ENCODE measurements at places on chromosomes 3 and 15.

- DNase-seq: no peak
Measured at GRCh38 chr3:193314161-193314560, 64.4 kb downstream of the ATP13A5 start.

DNA sequence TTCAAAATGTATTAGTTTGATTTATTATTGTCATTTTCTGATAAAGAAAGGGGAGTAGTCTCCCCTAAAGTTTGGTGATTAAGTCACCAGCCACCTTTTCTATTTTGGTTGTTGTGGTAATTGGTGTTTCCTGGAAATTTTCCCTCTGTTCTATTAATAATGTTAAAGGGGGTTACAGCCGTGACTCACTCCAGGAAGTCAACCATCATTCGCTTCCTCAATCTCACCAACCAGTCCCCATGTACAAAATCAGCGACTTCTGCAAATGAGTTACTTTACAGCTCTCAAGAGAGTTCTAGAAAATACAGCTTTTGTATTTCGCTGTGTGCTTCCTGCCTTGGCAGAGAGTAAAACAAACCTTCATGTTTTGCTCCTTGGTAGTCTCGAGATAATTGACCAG is 285.1 kb downstream of the LPP start:
- DNase-seq: peak; percentile 72

DNA sequence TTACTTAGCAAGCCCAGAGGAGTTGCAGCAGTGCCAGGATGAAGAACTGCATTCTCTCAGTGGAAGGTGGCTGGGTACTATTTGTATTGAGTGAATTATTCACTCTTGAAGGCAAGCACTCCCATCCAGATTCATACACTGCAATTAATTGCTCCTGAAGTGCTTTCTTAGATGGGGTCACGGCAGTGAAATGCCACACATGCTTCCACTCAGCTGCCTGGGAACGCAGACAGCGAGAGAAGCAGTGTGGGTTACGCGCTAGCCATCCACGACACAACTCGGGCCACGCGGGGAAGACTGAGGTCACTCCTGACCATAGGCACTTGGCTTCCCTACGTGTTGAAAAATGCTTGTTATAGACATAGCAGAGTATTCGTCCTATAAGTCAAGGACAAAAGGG is 30.8 kb upstream of the LMCD1 start:
- no peak for DNase-seq

DNA sequence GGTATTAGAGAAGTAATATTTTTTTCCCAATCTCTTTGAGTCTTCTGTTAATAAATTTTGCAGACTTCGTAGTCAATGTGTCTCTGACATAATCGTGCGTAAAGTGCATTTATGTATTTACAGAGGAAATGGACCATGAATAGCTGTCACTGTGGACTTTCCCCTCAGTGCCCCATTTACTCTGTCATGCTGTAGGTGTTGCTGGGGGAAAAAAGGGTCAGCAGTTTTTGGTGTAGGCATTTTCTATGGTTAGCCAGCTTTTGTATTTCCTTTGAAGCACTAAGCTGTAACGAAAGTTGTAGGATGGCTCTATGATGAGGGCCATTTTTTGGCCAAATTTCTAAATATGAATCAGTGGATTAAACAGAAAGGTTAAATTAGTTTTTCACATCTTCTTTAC is 598.4 kb downstream of the FGF12 start:
- DNase-seq: no peak

- DNase-seq: no peak
Measured at GRCh38 chr3:98528474-98529346, 3.1 kb upstream of the GPR15 start.

DNA sequence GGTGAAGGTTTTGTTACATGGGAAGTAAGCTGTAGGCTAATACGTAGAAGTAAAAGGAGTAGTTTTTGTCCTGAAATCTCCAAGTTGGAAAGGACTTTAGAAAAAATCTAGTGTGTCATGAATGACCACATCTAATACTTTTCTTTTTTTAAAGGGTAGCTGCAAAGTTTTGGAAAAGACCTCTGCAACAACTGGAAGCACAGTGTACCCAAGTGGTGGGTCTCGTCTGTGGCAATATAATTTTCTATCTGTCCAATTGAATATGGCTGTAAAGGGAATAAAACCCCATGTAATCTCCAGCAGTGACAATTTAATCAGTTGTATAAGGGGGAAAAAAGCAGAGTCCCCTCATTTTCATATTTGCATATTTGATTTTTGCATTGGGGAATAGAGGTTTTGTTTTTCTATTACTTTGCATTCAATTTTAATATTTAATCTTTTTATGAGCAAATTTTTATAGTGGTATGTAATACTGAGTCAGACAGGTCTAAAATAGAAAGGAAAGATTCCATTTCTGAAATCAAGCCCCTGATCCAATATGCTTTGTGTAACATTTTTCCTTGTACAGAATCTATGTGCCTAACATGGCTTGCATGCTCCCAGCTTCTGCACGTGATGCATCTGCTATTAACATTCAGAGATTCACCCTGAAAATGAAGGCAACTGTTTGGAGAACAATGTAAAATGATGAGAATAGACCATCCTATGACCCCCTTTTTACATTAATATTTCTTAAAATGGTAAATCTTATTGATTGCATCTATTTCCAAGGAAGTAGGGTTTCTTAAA is 531.4 kb downstream of the ZIC1 start:
- no peak for DNase-seq

DNA sequence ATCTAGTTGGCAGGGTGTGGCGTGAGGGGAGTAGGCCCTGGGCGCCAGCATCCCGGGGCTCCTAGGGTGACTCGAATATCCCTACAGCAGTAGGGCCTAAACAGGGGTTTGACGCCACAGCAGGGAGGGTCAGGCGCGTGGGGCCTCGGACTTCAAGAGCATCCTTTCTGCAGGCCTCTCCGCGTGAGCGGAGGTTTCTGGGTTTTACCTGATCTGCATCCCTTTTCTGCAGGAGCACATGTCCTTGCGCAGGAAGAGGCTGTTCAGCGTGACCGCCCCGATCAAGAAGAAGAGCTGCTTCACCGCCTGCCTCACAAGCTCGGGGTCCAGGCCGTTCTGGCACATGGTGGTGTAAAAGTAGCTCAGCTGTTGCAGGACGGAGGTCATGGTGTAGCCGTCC is 13.5 kb upstream of the GNB5 start:
- DNase-seq: no peak

DNA sequence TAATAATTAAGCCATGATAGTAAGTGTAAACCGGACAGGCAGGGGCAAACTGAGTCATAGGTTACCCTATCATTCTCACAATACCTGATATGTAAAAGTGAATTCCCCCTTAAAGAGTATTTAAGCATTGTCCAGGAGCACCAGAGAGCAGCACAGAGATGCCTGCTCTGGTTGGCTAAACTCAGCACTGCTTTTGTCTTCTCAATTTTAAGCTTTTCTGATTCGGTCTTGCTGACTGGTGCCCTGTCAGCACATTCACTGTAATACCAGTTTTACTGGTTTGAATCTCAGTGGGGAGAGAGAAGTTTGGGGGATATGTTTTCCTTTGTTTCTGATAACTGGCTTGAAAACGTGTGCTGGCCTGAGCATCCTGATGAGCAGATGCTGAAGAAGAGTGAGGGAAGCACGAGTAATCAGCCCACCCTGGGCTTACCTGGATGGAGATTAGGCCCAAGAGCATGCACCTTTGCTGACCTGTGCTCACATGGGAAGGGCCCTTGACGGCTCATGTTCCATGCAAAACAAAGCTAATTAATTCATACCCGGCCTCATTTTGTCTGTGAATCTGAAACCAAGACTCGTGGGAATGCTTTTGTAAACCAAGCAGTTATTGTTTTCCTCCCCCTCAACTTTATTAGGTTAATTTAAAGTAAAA is 208.5 kb upstream of the MRPL3 start:
- DNase-seq: no peak

DNA sequence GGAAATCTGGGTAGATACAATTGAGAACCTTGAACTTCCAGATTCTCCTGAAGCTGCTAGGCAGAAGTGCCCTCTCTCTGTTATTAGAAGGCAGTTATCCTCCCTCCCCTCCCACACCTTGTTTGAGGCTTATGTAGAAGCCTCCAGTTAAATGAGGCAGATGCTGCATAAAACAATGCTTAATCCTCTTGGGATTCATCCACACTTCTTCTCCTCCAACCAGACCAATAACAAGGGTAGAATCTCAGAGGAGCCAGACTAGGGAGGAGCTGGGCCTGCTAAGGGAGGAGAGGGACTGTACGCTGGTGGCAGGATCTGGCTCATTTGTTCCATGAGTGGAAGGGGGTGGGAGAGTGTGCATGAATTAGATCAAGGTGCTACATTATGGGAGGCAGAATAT is 88.3 kb upstream of the PRR23C start:
- no peak for DNase-seq

- DNase-seq: no peak
Measured at GRCh38 chr15:92012368-92012629, 158.8 kb downstream of the SLCO3A1 start.

DNA sequence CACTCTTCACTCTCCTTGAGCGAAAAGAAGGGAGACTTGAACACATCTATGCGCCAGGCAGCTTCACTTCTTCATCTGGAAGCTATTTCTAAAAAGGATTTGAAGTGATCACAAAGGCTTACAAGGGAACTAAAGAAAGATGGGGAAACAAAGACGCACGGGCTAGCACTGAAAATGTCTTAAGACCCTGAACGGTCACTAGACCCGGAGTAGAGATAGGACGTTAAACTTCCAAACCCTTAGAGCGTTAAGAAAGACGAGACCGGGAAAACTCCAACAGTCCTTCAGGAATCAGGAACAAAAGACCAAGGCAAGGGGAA is 47.5 kb upstream of the EPHB3 start:
- DNase-seq: no peak

- no peak for DNase-seq
Measured at GRCh38 chr3:120767106-120767505, 24.6 kb downstream of the GTF2E1 start.

DNA sequence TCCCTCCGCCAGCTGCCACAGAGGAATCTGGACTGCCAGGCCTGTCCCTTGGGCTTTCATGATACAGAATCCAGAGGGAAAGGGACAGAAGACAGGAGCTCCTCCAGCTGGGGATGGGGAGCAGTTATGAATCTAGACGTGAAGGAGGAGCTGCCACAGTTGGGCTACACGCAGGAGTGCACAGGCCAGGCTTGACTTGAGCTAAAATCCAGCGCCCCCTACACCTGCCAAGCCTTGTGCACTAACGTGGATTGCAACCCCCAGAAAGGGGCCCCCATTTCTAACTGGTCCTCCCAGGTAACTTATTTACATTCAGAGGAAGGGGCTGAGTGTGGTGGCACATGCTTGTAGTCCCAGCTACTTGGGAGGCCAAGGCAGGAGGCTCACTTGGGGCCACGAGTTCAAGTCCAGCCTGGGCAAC is 14.3 kb downstream of the KLHL6 start:
- no peak for DNase-seq

GRCh38 chr15:70037292-70037640 is 60.5 kb downstream of the TLE3 start:
- no peak for DNase-seq

GRCh38 chr15:40844696-40845030 is 815 bp downstream of the SPINT1 start:
- DNase-seq: peak; percentile 19

GRCh38 chr15:29633971-29634370 is 188.3 kb downstream of the TJP1 start:
- no peak for DNase-seq

Data from CD4-positive, alpha-beta T cell treated with Interferon gamma for 1 hour (primary cell).